Posterior cingulate gyrus (tissue), 11 donors: ENCODE measurements at places on chromosomes 4 and X.

DNA sequence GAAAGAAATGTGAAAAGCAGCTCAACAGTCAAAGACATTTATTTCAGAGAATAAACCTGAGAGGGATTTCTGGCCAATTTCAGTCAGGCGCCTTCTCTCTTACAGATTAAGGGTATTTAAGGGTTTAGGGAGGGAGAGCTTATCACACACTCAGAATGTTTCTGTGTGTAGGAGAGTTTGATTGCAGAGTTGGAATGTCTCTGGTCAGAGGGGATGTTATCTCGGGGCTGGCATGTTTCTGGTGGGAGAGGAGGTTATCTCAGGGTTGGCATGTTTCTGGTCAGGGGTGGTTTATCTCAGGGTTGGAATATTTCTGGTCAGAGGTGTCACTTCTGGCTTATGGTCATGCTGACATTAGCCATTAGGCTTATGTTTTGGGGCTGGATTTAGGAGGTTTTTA, 1920.5 kb upstream of the PCDH7 start:
- no peak for DNase-seq

- no peak for DNase-seq
Observed at GRCh38 chrX:124829930-124830329, 483.6 kb downstream of the SH2D1A start.

- DNase-seq, result no peak
Observed at GRCh38 chr4:153822316-153822715, 33.4 kb upstream of the SFRP2 start.

- no peak for DNase-seq
Observed at GRCh38 chrX:40316502-40316901, 218.7 kb upstream of the BCOR start.

DNA sequence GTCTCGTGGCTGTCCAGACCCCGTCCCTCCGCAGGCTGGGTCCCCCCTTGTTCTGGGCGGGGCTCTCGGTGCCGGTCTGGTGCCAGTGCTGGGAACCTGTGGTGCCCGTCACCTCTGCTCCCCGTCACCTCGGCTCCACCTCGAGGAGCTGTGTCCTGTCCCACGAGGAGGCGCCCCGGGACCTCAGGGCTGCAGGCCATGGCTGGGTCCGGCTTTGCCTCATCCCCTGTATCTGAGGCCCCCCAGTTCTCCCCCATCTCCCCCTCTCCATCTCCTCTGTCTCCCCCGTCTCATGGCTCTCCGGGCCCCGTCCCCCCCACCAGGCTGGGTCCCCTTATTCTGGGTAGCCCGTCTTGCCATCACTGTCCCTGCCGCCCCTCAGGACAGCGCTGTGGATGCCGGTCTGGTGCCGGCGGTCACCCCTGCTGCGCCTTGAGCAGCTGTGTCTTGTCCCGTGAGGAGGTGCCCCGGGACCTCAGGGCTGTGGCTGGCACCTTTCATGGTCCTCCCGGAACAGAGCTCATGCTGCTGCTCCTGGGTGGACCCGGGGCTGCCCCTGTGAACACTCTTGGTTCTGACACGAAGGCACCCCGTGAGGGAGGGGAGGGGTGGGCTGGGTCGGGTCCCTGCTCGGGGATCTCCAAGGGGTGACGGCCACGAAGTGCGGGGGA, 13.4 kb upstream of the GTPBP6 start:
- peak; percentile 52 for DNase-seq

GRCh38 chr4:104848597-104849225, 298.0 kb upstream of the TET2 start:
- DNase-seq, result no peak
